Fibroblast of villous mesenchyme (primary cell): ENCODE measurements at places on chromosomes 5 and 9. TPM values are rescaled to one million over a fixed set of nuclear protein-coding genes. Genes with fewer than 3 reads are reported as not detected.

DNA sequence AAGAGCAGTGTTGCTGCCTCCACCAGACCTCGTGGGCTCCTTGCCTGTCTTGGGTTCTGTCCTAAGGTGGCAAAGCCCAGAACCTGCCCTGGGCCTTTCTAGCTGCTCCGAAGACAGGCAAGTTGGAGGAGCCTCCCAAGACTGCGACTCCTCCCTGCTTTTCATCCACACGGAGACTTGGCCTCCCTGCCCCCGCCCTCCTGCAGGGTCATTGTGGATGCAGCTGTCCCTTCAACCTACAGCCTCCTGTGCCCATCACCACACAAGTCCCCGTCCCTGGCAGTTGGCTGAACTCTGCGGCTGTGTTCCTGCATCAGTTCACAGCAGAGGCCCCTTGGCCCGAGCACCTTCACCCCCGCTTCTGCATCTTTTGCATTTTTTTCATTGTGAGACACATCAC lies 59.2 kb downstream of the WNK2 start:
- no peak for DNase-seq

DNA sequence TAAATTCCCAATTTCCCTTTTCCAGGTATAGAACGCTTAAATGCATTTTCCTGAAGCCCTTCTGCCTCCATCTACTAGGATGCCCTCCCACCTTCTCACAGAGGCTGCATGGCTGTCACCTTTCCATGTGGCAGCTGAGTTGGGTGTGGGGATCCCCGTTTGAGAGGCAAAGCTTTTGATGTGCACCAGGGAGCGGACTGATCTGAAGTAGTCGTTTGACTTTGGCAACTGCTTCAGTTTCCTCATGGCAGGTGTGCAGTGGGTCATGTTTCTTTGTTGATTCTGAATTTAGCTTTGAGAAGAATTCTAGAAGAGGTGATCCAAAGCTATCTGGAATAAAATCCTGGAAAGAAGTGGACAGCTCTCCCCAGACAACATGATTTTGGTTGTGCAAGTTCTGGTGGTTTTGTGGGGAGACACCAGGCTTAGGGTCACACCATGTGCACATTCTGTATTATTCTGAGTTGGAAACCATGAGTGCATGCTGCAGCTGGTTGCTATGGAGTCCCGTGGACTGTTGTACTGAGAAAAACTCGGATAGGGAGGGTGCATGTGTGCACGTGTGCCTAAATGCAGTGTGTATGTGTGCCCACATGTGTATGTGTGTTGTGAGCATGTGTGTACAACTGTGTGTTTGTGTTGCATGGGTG lies 63.5 kb downstream of the GADD45G start:
- DNase-seq = no peak

DNA sequence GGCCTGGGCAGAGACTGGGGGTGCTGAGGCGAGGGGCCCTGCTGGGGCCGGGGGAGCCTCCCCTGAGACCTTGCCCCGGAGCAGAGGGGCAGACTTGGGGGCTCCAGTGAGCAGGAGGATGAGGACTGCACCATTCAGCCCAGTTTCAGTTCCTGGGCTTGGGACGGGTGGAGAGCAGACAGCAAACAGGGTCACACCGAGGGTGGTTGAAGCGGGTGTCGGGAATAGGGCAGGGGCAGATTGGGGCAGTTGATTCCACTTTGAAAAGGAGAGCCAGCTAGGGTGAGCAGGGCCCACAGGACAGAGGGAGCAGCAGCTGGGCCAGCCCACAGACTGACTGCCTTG lies 4.5 kb downstream of the GRK6 start:
- DNase-seq = no peak

DNA sequence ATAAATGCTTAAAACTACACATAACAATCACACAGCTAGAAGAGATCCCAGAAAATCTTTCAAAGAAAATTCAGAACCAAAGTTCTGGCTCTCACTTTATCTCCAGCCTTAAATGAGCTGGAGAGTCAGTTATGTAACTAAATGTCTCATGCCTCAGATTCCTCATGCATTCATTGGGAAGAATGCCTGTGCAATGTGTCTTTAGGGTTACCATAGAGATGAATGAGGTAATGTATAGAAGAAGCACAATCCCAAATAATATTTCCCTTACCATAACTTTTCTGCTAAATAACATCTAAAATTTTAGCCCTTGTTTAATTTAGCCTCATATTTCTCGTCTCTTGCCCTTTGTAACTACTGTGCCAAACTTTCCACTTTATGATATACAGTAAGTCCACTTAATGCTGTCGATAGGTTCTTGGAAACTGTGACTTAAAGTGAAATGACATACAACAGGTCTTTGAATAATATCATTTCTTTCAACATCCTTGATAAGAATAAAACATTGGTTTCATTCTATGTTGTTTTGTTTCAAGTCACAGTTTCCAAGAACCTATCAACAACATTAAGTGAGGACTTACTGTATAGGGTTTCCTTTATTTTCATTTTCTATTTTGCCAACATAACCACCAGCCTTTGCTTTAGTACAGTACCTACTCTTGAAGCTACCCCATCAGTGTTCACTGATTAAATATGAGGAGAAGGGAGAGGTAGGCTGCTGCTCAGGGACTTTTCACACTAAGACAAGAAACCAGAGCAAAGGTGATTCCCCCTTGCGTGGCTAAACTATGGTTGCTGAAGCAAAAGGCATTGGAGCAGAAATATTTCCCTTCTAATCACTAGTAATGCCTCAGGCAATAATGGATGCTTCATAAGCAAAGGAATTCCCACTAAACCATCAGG lies 295.7 kb upstream of the PTGER4 start:
- DNase-seq = peak; percentile 66

DNA sequence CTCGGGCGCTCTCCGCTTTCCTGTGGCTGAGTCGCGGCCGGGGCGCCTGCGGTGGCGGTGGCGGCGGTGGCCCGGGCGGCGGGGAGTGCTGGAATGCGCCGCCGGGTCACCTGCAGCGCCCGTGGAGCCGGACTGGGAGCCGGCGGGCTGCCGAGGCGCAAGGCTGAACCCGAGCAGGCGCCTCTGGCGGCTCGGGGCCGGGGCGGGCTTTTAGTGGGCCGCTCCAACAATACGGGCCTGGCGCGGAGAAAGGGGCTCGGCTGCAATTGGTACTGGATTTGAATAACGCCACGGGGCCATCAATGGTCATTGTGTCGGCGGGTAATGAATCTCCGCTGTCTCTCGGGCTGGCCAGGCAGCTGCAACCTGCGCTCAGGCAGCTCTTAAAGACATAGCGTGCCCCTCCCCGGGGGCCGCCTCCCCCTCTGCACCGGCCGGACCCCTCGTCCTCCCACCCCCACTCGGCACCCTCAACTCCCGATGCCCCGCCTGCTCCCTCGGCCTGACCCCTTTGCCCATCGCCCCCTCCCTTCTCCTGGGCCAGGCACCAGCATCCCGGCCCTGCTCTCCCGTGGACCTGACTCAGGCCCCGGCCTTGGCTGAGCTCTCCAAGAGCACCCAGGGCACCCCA lies 22.1 kb downstream of the URM1 start:
- no peak for DNase-seq

DNA sequence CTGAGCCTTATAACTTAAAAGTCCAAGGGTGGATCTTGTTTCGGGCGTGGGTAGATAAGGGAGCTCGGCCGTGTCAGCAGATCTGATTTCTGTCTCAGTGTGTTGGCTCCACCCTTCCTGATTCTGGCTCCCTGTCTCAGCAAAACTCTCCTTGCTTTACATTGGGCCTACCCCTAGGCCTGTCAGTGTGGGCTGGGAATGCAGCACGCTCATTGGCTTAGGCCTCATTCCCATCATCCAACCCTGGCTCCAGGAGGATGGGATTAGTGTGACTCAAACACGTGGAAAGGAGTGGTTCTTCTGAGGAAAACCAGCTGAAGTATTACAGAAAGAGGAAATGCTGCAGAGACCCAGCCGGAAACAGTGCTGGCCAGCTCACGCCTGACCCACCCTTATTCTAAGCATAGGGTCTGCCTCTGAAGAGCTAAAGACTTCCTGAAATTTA lies 59.9 kb downstream of the ZFAND5 start:
- peak; percentile 99 for DNase-seq

GRCh38 chr5:116502138-116502537 lies 72.5 kb downstream of the SEMA6A start:
- DNase-seq = no peak

DNA sequence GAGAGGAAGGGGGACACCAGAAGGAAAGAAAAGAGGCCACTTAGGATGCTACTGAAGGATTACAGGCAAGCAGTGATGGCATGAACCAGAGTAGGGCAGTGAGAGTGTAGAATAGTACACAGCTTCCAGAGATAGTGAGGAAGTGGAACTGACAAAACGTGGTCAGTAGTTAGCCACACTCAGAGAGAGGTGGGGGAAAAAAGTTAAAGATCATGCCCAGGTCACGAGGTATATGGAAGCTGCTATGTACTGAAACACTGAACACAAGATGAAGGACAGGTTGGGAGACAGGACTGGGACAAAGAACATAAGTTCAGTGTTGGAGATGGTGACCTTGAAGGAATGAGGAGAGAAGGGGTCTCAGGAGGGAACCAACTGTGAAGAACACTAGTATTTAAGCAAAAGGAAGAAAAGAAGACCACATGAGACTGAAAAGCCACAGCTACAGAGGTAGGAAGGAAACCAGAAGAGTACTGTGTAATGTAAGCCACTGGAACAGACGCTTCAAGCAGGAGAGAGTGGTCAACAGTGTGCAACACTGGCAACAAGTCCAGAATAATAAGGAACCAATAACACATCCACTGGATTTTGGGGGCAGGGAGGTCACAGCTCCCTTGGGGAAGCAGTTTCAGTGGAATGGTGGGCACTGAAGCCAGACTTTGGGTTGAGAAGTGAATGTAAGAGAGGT lies 45.5 kb downstream of the ELL2 start:
- no peak for DNase-seq

- peak; percentile 59 for DNase-seq
Measured at GRCh38 chr9:4167079-4167671, 132.7 kb downstream of the GLIS3 start.

DNA sequence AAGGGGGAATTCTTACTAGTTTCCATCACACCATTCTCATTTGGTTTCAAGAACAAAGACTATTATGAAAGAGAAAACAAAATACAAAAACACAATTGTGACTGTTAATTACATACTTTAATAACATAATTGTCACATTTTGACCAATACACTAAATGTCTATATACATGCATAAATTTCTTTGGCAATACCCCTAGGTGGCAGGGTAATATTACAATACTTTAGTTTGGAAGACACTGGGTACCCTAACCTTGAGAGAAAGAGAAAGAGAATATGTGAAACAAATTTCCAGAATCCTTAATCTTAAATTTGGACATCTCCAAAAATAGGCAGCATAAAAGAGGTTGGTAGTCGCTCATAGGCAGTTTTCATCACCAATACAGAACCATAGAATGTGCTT lies 619.6 kb upstream of the ADAMTS16 start:
- no peak for DNase-seq

DNA sequence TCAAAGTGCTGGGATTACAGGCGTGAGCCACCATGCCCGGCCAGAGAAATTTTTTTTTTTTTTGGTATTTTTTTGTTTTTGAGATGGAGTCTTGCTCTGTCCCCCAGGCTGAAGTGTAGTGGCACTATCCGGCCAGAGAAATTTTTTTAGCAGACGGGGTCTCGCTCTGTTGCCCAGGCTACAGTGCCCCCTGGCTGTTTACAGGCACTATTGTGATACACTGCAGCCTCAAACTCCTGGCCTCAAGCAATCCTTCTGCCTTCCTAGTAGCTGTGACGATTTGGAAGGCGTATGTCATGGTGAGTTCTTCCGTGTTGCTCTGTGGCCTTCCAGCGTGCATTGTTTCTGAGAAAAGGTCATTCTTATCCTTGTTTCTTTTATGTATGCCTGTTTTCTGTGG lies 47.5 kb downstream of the CNOT6 start:
- DNase-seq = no peak

GRCh38 chr5:66247176-66247960 lies 103.3 kb downstream of the SREK1 start:
- peak; percentile 89 for DNase-seq

DNA sequence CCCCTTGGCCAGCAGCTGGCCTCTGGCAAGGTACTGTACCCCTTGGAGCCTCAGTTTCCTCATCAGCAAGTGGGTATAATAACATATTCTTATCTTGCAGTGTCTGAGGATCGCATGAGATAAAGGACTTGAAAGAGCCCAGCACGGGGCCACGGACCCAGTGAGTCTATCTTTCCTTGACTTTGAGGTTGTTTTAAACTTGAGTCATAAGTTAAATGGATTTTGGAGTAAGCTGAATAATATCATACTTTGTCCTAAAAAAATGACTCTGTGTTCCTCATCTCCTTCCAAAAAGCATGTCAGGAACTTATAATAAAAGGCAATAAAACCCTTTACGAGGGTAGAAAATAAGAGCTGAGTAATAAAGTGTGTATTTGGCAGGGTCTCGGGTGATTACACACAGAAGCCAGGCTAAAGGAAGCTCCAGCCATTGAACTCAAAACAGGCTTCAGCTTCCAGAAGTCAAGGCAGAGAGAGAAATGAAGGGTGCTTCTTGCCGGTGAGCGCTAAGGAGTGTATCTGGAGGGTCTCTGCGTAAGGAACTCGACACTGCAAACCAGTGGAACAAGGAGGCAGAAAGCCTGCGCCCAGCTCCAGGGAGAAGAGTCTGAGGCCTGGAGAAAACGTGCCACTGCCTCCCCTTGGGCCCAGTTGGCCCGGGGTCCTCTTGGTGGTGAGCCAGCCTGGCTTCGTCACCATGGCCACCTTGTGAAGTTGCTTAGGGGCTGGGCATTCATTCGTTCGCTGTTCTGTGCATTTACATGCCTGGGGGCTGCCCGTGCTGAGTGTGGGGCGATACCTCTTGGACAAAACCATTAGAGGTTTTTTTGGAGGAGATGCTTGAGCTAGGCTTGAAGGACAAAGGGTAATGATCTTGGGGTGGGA lies 72.4 kb upstream of the PHYKPL start:
- no peak for DNase-seq

DNA sequence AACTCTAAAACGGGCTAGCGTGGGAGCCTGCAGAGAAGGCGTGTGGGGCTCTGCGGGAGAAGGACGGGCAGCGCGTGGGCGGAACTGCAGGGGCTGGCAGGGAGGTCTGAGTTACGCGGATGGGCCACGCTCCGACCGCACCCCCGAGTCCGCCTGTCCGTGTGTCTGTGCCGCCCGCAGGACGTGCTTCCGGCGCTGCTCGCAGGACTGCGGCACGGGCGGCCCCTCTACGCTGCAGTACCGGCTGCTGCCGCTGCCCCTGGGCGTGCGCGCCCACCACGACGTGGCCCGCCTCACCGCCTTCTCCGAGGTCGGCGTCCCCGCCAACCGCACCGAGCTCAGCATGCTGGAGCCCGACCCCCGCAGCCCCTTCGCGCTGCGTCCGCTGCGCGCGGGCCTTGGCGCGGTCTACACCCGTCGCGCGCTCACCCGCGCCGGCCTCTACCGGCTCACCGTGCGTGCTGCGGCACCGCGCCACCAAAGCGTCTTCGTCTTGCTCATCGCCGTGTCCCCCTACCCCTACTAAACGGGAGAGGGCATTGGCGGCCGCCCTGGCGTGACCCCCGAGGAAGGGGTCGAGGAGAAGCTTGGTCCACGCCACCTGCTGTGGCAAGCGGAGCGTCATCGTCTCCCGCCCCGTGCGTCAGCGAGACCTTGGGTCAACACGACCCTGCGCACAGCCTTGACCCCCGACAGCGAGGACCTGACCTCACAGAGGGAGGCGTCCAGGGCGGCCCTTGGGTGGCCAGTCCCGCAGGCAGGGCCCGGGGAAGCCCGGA lies 11.4 kb upstream of the ASS1 start:
- peak; percentile 47 for DNase-seq

GRCh38 chr9:73121375-73121935 lies 30.2 kb upstream of the ANXA1 start:
- DNase-seq = no peak

Gene PANK3
- 55.1 and 71.7 TPM in 2 replicates for total RNA-seq

Gene C5orf34
- 3.9 and 7.8 TPM in 2 replicates for total RNA-seq

Gene CA9
- total RNA-seq = under 0.01 TPM in 1 of 2 replicates, not detected in the other

Gene WDR31
- 0.32 and 0.86 TPM in 2 replicates for total RNA-seq

Gene NUTM2F
- not detected in 2 replicates for total RNA-seq

Gene GNE
- total RNA-seq = 24.2 and 32.4 TPM in 2 replicates

Gene EPB41L4B
- total RNA-seq = under 0.01 and 0.32 TPM in 2 replicates
